ENCODE measurements at places on chromosomes 6 and 20.

GRCh38 chr6:48200869-48201390, 89.9 kb upstream of the PTCHD4 start:
- DNase-seq = peak; percentile 2

DNA sequence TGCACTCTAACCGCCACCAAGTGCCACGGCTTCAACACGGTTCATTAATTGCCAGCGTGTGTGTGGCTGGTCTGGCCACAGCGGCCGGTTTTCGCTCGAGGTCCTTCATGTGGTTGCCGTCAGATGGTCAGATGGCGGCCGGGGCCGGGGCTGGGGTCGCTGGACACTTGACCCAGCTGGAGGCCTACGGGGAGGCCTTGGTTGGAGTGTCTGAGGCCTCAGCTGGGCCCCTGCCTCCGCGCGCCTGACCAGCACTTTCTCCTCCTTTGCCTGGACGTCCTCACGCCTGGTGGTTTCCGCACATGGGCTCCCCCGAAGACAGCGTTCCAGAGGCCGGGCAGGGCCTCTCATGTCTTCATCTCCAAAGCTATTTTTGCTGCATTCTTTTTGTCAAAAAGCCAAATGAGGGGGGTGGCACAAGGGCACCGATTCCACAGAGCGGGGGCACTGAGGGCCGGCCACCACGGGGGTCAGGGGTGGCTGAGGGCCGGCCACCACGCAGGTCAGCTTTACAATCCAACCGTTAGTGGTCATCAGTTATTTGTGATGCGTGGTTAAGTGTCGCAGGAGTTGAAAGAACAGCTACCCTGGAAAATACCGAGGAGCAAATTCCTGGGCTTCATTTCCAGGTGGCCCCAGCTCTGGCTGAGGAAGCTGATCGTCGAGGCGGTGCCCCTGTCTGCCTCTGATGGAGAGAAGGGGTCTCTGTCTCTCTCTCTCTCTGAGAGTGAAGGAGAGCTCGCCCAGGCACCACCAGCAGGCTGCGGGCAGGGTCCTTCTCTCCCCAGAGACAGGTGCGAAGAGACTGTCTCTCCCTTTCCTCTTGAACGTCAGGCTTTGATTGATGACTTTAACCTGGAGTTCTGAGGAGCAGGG, 50.5 kb upstream of the FRMD1 start:
- DNase-seq = no peak

- no peak for DNase-seq
Measured at GRCh38 chr6:111541682-111542065, 58.7 kb upstream of the REV3L start.

DNA sequence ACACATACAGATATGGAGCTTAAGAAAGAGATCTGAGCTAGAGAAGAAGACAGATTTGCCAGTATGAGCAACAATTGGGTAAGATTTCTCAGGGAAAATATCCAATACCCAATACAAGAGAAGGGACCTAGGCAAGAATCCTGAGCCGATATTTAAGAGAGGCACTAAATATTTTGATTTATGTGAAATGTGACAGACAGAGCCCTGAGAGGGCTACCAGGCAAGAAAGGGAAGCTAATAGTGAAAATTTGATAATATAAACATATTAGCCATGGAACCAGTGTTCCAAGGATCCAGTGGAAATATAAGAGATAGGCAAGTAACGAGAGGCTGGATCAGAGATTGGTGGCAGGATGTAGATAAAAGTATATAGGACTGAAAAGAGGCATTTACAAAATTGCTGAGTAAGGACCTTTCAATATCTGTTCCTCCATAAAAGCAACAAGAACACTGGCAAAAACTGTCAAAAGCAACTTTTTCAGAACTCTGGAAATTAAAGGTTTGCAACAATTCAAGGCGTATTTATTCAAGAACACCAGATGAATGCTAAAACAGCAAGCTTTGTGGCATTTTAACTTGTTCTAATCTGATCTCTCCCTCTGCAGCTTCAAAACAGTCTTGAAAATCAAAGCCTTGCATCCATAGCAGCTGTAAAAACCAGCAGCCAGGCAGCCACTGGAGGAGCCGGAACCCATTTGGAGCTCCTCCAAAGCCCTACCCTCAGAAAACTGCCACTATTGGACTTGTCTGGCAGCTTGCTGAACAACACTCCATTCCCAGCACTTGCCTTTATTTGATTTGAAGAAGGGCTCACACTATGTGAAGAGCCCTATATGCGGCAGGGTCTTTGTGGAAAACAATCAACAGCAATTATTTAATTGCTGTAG, 58.8 kb downstream of the REV3L start:
- DNase-seq = peak; percentile 40

GRCh38 chr20:34200023-34200422, 41.2 kb upstream of the ASIP start:
- DNase-seq = no peak

DNA sequence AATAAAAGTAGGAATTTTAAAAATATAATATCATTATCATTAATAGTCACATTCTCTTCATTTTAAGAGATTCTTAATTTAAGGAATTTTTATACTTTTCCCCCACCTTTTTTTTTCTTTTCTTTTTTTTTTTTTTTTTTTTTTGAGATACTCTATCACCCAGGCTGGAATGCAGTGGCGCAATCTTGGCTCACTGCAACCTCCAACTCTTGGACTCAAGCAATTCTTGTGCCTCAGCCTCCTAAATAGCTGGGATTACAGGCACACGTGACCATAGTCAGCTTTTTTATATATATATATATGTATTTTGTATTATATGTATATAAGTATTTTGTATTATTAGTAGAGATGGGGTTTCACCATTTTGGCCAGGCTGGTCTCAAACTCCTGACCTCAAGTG, 457.7 kb downstream of the CDKAL1 start:
- DNase-seq = no peak

DNA sequence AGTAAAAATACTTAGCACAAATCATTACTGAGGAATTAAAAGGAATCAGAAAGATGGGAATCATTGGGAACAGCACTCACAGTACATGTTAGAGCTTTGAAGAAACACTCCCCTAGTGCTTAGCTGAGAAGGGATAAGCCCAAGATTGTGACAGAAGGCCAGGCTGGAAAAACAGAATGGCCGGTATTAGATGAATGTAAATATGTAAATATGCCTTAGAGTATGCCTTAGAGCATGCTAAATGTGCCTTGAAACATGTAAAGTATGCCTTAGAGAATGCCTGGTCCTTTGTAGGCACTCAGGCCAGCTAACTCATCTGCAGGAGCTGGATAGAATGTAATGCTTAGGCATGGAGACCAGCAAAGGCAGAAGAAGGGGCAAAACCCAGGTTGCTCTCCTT, 10.6 kb upstream of the TENT5A start:
- no peak for DNase-seq

DNA sequence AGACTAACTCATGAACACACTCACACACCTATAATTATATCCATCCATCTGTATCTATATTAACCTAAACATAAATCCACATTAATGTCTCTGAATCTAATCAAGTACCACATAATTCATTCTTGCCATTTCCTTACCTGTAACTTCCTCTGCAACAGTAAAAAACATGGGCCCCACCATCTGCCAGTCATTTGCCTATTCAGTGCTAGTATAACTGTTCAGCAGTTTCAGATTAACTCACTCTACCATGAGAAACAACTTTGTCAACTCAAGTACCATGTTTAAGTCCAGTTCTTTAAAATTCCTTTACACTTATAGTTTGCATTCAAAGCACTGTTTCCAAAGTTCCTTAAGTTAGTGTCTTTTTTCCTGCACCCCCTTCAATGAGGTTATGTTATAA, 68.8 kb downstream of the LAMP5 start:
- no peak for DNase-seq

GRCh38 chr20:61575151-61575937, 323.3 kb downstream of the CDH4 start:
- DNase-seq = no peak

DNA sequence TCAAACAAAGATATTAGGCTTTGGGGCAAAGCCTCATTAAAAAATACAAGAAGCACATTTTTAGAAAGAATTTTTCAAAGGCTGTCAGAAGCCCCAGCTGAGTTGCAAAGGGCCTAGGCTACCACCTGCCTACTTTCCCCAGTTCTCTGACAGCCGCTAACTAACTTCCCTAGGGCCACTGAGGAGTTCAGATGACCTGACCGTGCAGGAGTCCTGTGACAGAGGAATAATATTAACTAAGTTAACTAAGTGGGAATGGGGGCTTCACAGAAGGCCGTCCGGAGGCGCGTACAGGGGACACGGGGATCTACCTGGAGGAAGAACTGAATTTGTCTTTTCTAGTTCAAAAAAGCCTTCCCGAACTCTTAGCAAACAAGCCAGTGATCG, 884 bp downstream of the MCHR2 start:
- no peak for DNase-seq

DNA sequence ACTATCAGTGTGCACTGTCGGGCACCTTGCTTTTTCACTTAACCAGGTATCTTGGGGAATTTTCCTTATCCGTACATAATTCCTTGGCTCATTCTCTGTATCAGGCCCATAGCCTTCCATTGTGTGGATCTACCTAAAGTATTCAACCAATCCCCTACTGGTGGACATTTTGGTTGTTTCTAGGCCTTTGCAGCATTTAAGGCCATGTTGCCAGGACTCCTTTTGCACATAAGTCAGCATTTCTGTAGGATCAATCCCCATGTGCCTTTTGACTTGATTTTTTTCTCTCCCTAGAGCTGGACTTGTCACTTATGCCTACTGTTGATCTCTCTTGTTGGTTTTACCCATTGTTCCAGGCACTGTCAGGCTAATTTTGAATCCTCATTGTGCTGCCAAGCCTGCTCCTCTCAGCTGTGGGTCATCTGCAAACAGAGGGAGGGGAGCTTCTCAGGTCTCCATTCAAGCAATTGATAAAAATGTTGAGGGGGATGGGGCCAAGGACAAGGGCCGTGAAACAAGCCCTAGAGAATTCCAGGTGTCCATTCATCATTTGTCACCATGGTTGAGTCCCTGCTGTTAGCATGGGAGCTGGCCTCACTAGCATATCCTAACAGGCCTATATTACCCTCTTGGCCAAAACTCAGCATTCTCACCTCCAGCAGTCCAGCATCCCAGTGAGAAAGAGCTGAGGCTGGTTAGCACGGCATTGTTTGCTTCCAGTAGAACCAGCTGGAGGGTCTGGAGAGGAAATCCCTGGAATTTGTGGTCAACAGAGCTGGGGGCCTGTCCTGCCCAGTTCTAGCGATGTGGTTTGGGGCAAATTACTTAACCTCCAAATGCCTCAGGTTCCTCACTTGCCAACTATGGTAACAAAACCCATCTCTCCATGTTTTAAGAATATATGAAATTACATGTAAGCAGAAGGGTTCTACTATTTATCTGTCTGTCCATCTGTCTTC, 178.4 kb downstream of the MRPL14 start:
- DNase-seq = peak; percentile 84

DNA sequence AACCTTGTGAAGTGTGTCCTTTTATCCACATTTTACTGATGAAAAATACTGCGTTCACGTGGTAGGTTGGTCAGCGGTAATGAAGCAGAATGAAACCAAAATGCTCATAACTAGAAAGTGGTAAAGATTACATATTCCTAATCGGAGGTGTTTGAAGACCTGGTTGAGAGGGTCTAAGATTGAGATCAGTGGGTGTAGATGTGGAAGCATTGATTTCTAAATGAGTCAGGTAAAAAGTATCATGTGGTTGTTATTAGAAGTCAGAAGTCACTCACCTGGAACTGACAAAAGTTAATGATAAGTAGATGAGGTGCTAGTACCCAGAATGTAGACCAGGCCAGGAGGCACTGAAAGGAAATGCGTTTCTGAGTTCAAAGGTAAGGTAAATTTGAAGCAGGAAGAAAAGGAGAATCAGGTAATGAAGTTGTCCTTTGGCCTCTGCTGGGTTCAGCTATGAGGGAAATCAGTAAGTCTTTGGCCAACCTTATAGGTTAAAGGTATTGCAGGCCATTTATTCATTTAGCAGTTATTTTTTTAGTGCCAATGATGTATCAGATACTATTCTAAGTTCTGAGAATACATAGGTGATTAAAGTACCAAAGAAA, 31.2 kb downstream of the FAM83B start:
- DNase-seq = no peak

DNA sequence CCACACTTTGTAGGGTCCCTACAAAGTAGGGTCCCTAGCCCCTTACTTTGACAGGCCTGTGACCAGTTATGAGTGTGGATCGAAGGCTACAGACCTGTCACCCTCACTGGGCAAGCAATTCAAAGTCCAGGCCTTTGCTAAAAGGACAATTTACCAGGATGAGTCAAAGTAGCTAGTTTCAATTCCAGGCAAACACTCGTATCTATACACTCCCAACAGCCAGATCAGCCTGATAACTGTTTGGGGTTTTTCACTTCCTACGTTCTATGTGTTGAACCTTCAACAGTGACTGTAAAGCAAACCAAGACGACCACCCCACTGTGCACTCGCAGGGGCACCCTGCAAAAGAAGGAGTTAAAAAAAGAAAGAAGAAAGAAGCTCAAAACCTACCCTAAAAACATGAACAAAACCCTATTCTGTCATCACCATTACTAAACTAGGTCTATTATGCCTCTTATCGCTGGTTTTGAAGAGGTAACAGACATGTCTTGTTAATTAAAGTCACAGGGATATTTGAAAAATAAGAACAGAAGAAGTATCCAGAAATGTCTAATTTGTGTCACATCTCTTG, 3.2 kb downstream of the GFOD1 start:
- DNase-seq = no peak

DNA sequence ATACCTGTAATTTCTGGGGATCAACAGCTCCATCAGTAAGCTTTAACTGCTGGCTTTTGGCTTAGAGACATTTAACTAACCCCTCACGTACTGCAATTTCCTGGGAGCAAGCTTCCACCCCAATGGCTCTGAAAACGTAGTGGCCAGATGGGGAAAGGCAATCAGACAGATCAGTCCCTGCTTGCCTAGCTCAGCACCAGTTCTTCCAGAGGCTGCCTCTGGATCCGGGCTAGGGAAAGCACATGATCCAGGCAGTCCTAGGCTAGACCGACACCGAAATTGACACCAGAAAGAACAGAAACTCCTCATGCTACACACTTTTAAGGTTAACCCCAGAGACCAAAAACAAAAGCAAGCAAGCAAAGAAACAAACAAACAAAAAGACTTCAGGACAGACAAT, 13.3 kb downstream of the PREP start:
- DNase-seq = no peak

GRCh38 chr20:11429889-11430519, 487.7 kb upstream of the BTBD3 start:
- no peak for DNase-seq

GRCh38 chr6:16999491-17000436, 102.1 kb upstream of the STMND1 start:
- peak; percentile 84 for DNase-seq

- peak; percentile 13 for DNase-seq
Measured at GRCh38 chr6:26273673-26274588, 91.1 kb upstream of the BTN3A2 start.

DNA sequence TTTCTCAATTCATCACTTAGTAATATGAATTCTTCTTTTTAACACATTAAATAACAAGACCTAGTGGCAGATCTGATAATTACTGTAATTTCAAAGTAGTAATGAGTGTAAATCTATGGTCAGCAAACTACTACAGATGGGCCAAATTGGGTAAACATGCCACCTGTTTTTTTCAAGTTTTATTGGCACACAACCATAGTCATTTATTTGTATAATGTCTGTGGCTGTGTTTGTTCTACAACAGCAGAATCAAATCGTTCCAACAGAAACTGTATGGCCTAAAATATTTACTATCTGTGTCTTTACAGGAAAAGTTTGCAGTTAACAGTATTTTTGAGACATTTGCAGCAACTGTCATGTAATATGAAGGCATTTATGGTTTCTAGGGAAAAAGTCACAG, 86.1 kb upstream of the EYA2 start:
- DNase-seq = no peak

GRCh38 chr6:88177961-88178464, 11.9 kb upstream of the CNR1 start:
- DNase-seq = peak; percentile 10

GRCh38 chr6:154459513-154459912, 51.0 kb downstream of the CNKSR3 start:
- no peak for DNase-seq

- DNase-seq = peak; percentile 60
Measured at GRCh38 chr6:144351379-144352127, 66.4 kb downstream of the UTRN start.

Measured in astrocyte (in vitro differentiated cells and primary cell).